ENCODE measurements at places on chromosomes 16 and 17.

DNA sequence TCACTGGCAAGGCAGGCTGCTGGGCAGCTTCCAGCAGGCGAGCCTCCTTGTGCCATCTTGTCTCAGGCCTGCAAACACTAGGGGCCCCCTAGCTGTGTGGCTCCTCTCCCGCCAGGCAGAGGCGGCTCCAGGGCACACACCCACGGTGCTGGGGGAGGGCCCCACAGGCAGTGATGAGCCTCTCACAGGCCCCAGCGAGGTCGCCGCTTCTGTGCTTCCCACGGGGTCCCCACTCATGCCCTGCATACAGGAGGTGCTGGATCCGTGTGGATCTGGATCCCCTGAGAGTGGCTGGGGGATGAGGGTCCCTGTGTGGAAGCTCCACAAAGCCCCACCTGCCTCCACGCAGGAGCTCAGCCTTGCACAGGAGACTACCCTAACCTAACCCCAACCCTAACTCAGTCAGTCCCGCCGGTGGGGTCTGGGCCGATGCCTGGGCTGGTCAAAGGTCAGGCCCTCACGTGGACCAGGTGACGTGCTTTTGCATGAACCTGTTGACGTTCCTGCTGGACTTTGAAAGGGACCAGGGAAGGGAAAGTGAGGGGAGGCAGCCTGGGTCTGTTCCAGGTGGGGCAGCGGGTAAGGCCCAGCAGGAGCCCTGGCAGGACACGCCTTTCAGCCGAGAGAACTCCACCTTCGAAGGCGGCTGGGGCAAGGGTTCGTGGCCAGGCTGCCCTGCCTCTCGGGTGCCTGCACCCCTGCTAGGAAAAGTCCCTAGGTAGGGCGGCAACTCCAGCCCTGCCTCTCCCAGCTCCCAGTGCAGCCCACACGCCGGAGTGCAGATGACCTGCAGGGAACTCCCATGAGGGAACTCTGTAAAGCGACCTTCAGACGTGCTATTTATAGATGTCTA lies 5.2 kb downstream of the SECTM1 start:
- peak; percentile 21 for DNase-seq

GRCh38 chr16:46690281-46691178 lies 1.1 kb downstream of the ORC6 start:
- DNase-seq = peak; percentile 54

DNA sequence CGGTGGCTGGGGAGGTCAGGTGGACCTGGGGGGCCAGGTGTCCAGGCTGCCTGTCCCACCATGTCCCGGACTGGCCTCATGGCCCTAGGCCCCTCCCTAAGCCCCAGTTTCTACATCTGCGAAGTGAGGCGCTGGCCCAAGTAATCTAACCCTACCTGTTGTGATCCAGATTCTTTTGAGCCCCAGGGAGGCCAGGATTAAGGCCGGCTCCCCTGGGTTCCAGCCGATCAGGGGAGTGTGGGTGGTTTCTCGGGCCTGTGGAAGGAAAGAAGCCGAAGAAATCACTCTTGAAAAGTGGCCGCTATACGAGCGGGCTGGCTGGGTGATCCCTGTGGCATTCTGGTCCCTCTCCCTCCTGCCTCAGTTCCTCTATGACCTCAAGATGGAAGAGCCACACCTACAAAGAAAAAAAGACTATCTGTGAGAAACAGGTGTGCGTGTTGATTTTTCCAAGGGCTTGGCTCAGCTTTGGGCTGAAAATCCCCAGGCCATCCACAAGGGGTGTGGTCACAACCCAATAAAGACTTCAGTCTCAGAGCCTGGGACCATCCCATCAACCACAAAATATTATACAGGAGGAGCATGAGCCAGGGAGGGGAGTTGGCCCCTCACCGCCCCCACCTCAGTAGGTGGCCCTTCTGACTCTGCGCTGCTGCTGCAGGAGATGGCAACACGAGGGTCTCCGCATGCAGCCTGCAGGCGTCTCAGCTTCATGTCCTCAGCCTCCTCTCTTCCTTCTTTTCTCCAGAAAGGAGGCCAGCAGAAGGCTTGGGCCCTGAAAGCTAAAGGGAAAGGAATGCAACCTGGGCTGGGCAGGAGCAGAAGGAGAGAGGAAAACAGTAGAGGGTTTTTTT lies 20.3 kb downstream of the GPR142 start:
- DNase-seq = no peak

DNA sequence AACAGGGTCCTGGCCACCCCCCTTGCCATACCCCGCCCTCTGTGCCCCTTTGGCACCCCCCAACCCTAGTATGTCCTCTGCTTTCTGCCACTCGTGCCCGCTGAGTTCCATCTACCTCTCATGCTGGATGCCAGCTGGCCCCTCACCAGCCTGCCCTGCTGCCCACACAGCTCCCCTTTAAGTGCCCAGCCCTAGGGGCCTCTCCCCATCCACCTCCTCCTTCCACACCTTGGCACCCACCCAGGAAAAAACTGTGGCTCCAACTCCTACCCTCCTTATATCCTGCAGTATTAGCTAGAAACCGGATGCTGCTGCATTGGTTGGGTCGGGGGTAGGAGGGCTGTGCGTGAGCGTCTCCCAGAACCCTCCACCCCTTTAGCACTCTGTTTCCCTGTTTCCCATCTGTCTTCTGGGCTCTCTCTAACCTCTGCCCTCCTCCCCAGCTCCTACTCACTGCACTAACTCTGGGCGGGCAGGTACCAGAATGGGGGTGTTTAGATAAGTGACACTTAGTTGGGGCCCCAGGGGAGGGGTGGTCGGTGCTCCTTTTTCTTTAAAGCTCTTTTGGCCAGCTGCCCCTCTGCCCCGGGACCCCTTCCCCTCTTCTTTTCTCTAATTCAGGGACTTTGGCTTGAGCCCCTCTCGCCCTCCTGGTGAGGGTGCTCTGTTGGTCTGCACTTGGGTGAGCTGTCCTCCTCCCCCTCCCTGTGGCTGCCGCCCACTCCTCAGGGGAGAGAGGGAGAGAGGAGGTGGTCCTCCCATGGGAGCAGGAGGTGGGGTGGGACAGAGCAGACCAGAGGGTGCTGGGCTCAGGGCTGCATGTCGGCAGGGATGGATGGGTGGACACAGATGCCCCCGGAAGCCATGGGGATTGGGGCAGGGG lies 9.9 kb downstream of the NR1D1 start:
- no peak for DNase-seq
